ENCODE measurements at places on chromosomes 16 and 17. TPM values are rescaled to one million over a fixed set of nuclear protein-coding genes. Genes with fewer than 3 reads are reported as not detected.
A peak's percentile ranks its signal among the peaks of the same experiment; 100 is the strongest.

The MEIOC gene
- total RNA-seq, result 0.36 TPM

The SPNS3 gene
- not detected for total RNA-seq

The ZACN gene
- not detected for total RNA-seq

The EPN3 gene
- not detected for total RNA-seq

The SCGB1C2 gene
- total RNA-seq, result not detected

The MT1M gene
- not detected for total RNA-seq

The RPH3AL gene
- 1.8 TPM for total RNA-seq

The TMEM100 gene
- 0.36 TPM for total RNA-seq

The PRCD gene
- total RNA-seq, result not detected

The TP53TG3B gene
- total RNA-seq, result not detected

The EEF2K gene
- total RNA-seq, result 10.3 TPM

The AGRP gene
- not detected for total RNA-seq

The PYY gene
- not detected for total RNA-seq

The RNF213 gene
- 36.0 TPM for total RNA-seq

The PARD6A gene
- 0.28 TPM for total RNA-seq

The OTOP3 gene
- total RNA-seq, result not detected

The CUEDC1 gene
- 4.2 TPM for total RNA-seq

DNA sequence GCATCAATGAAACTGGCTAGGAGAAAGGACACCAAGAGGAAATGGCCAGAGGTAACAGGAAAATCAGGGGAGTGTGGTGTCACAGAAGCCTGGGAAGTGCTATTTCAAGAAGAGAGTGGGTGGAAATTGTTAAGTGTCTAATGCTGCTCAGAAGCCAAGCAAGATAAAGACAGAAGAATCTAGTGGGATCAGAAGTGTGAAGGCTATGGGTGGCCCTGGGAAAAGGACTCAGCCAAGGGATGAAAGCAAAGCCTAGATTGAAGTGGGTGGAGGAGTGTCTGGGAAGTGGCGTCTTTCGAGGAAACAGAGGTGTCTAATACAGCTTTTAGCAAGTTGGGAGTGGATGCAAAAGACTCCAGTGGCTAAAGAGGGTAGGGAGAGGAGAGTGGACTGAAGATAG lies 13.4 kb downstream of the PDZD9 start:
- no peak overlapping the region for H3K4me3 ChIP-seq
- no peak overlapping the region for H3K27ac ChIP-seq
- H3K4me1 ChIP-seq, result no peaks in the 10 kb centered on the region
- no peaks in the 10 kb centered on the region for H3K27me3 ChIP-seq
- peaks cover 8% of the 10 kb centered on the region for H3K36me3 ChIP-seq

- H3K4me1 ChIP-seq, result no peaks in the 10 kb centered on the region
- H3K27me3 ChIP-seq, result no peaks in the 10 kb centered on the region
- H3K36me3 ChIP-seq, result no peaks in the 10 kb centered on the region
- no peak for DNase-seq
- no peak overlapping the region for H3K4me3 ChIP-seq
These were observed 54.7 kb upstream of the ZNF423 start for GRCh38 chr16:49910541-49911071.

DNA sequence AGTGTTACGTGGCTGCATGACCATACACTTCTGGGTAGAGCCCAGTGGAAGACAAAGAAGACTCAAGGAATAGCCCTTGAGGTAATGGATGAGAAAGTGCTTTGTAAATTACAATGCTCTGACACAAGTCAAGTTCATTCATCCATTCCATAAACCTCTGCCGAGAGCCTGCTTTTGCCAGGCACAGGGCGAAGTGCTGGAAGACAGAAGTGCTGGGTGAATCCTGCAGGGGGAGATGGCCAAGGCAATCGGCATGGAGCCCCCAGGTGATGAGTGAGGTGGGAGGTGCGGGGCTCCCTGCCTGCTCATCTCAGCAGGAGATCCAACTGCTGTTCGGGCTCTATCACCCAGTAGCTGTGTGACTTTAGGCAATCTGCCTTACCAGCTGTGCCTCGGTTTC lies 2.8 kb upstream of the SOCS3 start:
- no peaks in the 10 kb centered on the region for H3K27me3 ChIP-seq
- no peak for DNase-seq
- peaks cover 13% of the 10 kb centered on the region for H3K36me3 ChIP-seq
- peaks cover 13% of the 10 kb centered on the region for H3K4me1 ChIP-seq
- no peak overlapping the region for H3K4me3 ChIP-seq

- no peaks in the 10 kb centered on the region for H3K36me3 ChIP-seq
- no peak overlapping the region for H3K27ac ChIP-seq
- no peaks in the 10 kb centered on the region for H3K4me1 ChIP-seq
- H3K4me3 ChIP-seq, result no peak overlapping the region
- no peak for DNase-seq
- no peaks in the 10 kb centered on the region for H3K27me3 ChIP-seq
These were observed 195.1 kb downstream of the IRF8 start for GRCh38 chr16:86093801-86094750.

GRCh38 chr16:67779256-67780014 lies 26.9 kb downstream of the RANBP10 start:
- H3K27me3 ChIP-seq, result no peaks in the 10 kb centered on the region
- peaks cover 2% of the 10 kb centered on the region for H3K36me3 ChIP-seq
- no peaks in the 10 kb centered on the region for H3K4me1 ChIP-seq
- no peak overlapping the region for H3K4me3 ChIP-seq
- no peak for DNase-seq
- H3K27ac ChIP-seq, result no peak overlapping the region

- no peak overlapping the region for H3K27ac ChIP-seq
- peaks cover 17% of the 10 kb centered on the region for H3K4me1 ChIP-seq
- no peaks in the 10 kb centered on the region for H3K27me3 ChIP-seq
- H3K36me3 ChIP-seq, result peaks cover 11% of the 10 kb centered on the region
- no peak overlapping the region for H3K4me3 ChIP-seq
These were observed 53.5 kb downstream of the SMURF2 start for GRCh38 chr17:64608571-64608981.

DNA sequence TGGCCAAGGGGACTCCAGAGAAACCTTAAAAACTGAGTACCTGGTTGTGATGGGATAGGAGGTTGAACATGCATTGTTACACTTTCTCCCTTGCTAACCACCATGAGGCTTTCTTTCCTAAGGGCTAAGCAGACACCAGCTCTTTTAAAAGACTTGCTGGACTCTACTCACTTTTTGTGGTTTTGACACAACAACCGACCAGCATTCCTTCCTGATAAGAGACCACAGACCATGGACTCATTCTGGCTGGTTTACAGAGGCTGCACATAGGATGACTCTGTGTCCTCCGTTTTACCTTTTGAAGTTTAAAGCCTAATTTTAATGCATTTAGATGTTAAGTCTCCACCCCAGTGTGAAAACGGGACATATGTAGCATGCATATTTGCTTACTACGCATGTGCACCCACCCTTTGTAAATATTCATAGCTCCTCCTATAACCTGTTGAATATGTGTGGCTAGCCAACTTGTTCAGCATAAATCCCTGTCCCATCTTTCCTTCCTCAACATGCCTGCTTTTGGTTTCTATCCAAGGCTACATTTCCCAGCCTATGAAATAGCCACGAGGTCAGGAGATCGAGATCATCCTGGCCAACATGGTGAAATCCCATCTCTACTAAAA lies 475.9 kb downstream of the GRIN2A start:
- DNase-seq, result no peak
- H3K4me1 ChIP-seq, result no peaks in the 10 kb centered on the region

GRCh38 chr16:67539271-67539670 lies 10.6 kb downstream of the RIPOR1 start:
- H3K4me1 ChIP-seq, result peaks cover 12% of the 10 kb centered on the region
- DNase-seq, result no peak
- H3K27me3 ChIP-seq, result no peaks in the 10 kb centered on the region
- H3K4me3 ChIP-seq, result no peak overlapping the region
- H3K27ac ChIP-seq, result no peak overlapping the region

GRCh38 chr17:17416007-17416399 lies 60.8 kb upstream of the MED9 start:
- H3K4me1 ChIP-seq, result peaks cover 27% of the 10 kb centered on the region
- H3K36me3 ChIP-seq, result no peaks in the 10 kb centered on the region
- H3K4me3 ChIP-seq, result no peak overlapping the region
- peak; percentile 83 for DNase-seq
- H3K27me3 ChIP-seq, result no peaks in the 10 kb centered on the region

DNA sequence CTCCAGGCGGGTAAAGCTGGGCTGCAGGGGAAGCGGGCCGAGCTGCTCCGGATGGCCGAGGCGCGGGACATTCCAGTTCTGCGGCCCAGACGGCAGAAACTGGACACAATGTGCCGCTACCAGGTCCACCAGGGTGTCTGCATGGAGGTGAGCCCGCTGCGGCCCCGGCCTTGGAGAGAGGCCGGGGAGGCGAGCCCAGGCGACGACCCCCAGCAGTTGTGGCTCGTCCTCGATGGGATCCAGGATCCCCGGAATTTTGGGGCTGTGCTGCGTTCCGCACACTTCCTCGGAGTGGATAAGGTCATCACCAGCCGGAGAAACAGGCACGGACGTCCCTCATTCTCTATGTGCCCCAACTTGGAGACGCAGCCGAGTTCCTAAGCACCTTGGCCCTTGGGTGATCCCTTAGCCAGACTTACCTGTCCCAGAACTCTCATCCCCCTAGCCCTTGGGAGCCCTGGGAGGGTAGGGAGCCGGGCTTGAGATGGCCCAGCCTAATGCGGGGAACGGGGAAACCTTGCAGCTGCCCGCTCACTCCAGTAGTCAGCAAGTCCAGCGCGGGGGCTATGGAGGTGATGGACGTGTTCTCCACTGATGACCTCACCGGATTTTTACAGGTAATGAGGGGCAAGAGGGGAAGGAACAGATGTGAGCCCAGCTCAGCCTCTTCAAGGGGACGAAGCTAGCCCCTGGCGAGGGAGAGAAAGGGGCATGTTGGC lies 806 bp downstream of the MRM1 start:
- DNase-seq, result peak; percentile 9
- H3K27me3 ChIP-seq, result no peaks in the 10 kb centered on the region
- peaks cover 6% of the 10 kb centered on the region for H3K4me1 ChIP-seq

GRCh38 chr16:17106243-17106791 lies 364.4 kb downstream of the XYLT1 start:
- H3K4me1 ChIP-seq, result no peaks in the 10 kb centered on the region
- no peak overlapping the region for H3K4me3 ChIP-seq
- no peak for DNase-seq
- no peaks in the 10 kb centered on the region for H3K36me3 ChIP-seq

DNA sequence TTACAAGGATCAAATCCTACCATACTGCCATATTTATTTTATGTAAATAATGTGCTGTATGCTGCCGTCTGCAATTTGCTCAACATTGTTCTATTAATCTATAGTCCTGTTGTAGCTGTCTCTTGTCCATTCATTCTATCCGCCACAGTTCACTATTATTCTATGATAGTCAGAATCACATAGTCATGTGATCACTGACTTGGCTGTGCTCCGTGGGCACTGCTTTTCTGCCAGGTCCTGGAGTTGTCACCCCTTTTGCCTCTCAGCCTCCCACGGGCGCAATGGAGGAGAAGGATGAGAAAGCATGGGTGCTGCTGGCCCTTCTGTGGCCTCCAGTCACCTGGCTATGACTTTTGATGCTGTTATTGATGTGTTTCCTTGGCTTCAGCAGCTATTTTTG lies 37.3 kb upstream of the ANKFY1 start:
- DNase-seq, result no peak
- H3K4me3 ChIP-seq, result no peak overlapping the region
- no peaks in the 10 kb centered on the region for H3K27me3 ChIP-seq
- H3K36me3 ChIP-seq, result peaks cover 12% of the 10 kb centered on the region
- H3K4me1 ChIP-seq, result peaks cover 9% of the 10 kb centered on the region
- H3K27ac ChIP-seq, result no peak overlapping the region

- H3K27ac ChIP-seq, result no peak overlapping the region
- peaks cover 13% of the 10 kb centered on the region for H3K36me3 ChIP-seq
- H3K4me3 ChIP-seq, result no peak overlapping the region
- H3K4me1 ChIP-seq, result peaks cover 26% of the 10 kb centered on the region
These were observed 28.6 kb downstream of the DCAKD start for GRCh38 chr17:45022655-45023339.

DNA sequence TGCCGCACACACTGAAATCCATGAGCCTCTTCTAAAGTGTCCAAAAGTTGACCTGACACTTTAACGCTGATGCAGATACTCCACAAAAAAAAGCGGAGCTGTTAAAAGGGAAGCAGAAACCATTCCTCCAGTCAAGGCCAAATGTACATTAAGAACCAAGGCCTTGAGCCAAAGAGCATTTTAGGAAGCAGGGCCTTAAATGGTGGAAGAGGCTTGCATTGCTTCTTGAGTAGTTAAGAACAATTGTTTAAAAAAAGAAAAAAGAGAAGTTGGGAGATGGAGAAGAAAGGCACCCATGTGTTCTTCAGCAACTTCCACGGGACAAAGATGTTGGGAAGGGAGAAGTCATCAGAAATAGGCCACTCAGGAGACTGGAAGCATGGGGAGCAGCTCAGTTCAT lies 6.3 kb downstream of the ZFHX3 start:
- peaks cover 31% of the 10 kb centered on the region for H3K4me1 ChIP-seq
- no peak overlapping the region for H3K4me3 ChIP-seq
- no peak for DNase-seq

GRCh38 chr16:51355875-51356274 lies 204.8 kb upstream of the SALL1 start:
- H3K4me3 ChIP-seq, result no peak overlapping the region
- peaks cover 2% of the 10 kb centered on the region for H3K27me3 ChIP-seq
- no peaks in the 10 kb centered on the region for H3K4me1 ChIP-seq
- H3K36me3 ChIP-seq, result no peaks in the 10 kb centered on the region

DNA sequence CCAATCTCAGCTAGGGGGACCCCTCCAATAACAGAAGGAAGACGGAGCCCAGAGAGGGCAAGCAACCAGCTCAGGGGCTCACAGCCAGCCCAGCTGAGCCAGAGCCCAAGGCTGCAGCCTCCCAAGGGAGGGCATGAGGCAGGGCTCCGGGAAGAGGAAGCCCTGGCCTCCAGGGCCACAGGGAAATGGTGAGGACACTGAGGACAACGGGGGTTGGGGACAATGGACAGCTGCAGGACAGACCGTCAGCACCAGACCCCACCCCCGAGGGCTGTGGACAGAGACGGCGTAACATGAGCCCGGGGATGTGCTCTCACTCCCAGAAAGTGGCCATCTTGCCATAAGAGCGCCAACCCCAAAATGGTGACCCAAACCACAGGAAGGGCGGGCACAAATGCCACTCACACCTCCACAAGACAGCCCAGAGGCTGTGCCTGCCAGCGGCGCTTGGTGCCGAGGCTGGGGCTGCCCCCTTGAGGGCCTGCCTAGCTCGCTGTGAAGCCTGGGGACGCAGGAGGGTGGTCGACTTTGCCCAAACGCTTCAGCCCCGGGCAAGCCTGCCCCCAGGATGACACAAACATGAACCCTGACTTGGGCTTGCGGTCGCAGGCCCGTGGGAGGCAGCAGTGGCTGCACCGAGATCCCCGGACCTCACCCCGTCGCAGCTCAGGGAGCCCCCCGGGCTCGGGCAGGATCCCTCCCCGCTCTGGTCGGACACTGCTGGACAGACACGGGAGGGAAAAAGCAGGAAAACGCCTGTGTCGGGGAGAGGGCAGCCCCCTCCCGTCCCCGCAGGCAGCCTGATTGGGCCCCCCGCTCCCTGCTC lies 10.5 kb downstream of the PIMREG start:
- H3K36me3 ChIP-seq, result no peaks in the 10 kb centered on the region
- no peak for DNase-seq

DNA sequence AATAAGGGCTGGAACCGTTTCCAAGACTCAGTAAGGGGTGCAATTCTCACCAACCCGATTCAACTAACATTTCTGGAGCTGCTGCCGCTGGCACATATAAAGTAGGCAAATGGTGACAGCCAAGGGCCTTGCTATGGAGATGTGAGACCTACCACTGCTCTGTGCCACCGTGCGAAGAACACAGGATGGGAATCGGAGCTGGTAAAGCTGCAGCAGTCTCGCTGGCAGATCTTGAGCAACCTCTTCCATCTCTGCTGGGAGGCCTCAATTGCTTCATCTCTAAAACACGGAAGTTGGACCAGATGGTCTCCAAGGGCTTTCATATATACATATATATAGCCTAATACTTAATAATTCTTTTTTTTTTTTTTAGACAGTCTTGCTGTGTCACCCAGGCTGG lies 128.9 kb upstream of the RCVRN start:
- H3K4me1 ChIP-seq, result peaks cover 2% of the 10 kb centered on the region
- H3K4me3 ChIP-seq, result no peak overlapping the region
- no peak for DNase-seq
- no peak overlapping the region for H3K27ac ChIP-seq
- no peaks in the 10 kb centered on the region for H3K27me3 ChIP-seq

Measured in IMR-90 (cell line).